Activated CD4-positive, alpha-beta T cell treated with anti-CD3 and anti-CD28 coated beads, Interleukin-2, amount 10 ng/mL, durations not matched to agents 24 days and 14 days (primary cell): ENCODE measurements at places on chromosomes 12 and 14. TPM values are rescaled to one million over a fixed set of nuclear protein-coding genes. Genes with fewer than 3 reads are reported as not detected.

The IFI27L2 gene
- 37.3 and 38.8 TPM in 2 replicates for total RNA-seq

GRCh38 chr14:64663174-64663573 is 41.0 kb upstream of the PLEKHG3 start:
- H3K27me3 ChIP-seq, result peaks cover 25% of the 10 kb centered on the region
- H3K4me1 ChIP-seq, result peaks cover 4% of the 10 kb centered on the region
- H3K36me3 ChIP-seq, result no peaks in the 10 kb centered on the region
- no peak for DNase-seq
- no peak overlapping the region for H3K27ac ChIP-seq
- no peak overlapping the region for H3K4me3 ChIP-seq

- peaks cover 57% of the 10 kb centered on the region for H3K36me3 ChIP-seq
- no peaks in the 10 kb centered on the region for H3K27me3 ChIP-seq
- no peak overlapping the region for H3K27ac ChIP-seq
Measured at GRCh38 chr12:57273516-57273915, 22.5 kb upstream of the STAC3 start.

- H3K27me3 ChIP-seq, result peaks cover 3% of the 10 kb centered on the region
- DNase-seq, result no peak
- no peak overlapping the region for H3K27ac ChIP-seq
- H3K36me3 ChIP-seq, result no peaks in the 10 kb centered on the region
- no peak overlapping the region for H3K4me3 ChIP-seq
Measured at GRCh38 chr14:68036202-68036601, 216.6 kb downstream of the RAD51B start.

The CFAP251 gene
- 0.85 and 1.1 TPM in 2 replicates for total RNA-seq

GRCh38 chr14:68279777-68280233 is 460.2 kb downstream of the RAD51B start:
- H3K36me3 ChIP-seq, result no peaks in the 10 kb centered on the region
- H3K27ac ChIP-seq, result no peak overlapping the region
- DNase-seq, result no peak
- peaks cover 47% of the 10 kb centered on the region for H3K4me1 ChIP-seq

The KLHDC1 gene
- 0.95 and 0.96 TPM in 2 replicates for total RNA-seq

The CCDC38 gene
- not detected in 2 replicates for total RNA-seq

DNA sequence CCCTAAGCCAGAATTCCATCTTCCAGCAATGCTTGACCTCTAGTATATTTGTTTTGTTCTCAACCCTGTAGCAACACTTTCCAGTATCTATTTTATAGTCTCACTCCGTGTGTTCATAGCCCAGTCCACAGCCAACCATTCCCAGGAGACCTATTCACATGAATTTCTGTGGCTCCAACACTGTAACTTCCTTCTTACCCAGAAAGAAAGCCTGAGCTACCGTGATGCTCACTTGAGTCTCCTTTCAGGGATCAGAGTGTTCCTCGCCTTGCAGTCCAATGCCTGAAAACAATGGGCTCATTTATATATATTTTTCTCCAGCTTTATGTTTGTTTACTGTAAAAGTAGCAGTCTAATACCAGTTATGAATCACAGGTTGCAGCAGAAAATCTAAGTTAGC is 645.0 kb upstream of the NOVA1 start:
- H3K36me3 ChIP-seq, result no peaks in the 10 kb centered on the region
- no peak overlapping the region for H3K27ac ChIP-seq
- DNase-seq, result no peak
- H3K27me3 ChIP-seq, result no peaks in the 10 kb centered on the region
- no peaks in the 10 kb centered on the region for H3K4me1 ChIP-seq
- no peak overlapping the region for H3K4me3 ChIP-seq

GRCh38 chr14:96246539-96246847 is 9.5 kb upstream of the BDKRB1 start:
- H3K4me3 ChIP-seq, result no peak overlapping the region
- H3K27me3 ChIP-seq, result peaks cover 3% of the 10 kb centered on the region
- H3K36me3 ChIP-seq, result no peaks in the 10 kb centered on the region
- DNase-seq, result no peak
- H3K4me1 ChIP-seq, result no peaks in the 10 kb centered on the region

The AKAP3 gene
- total RNA-seq, result 0.42 and 1.1 TPM in 2 replicates

The MSI1 gene
- 0.33 and 0.79 TPM in 2 replicates for total RNA-seq

The FICD gene
- total RNA-seq, result 5.9 and 6.6 TPM in 2 replicates

DNA sequence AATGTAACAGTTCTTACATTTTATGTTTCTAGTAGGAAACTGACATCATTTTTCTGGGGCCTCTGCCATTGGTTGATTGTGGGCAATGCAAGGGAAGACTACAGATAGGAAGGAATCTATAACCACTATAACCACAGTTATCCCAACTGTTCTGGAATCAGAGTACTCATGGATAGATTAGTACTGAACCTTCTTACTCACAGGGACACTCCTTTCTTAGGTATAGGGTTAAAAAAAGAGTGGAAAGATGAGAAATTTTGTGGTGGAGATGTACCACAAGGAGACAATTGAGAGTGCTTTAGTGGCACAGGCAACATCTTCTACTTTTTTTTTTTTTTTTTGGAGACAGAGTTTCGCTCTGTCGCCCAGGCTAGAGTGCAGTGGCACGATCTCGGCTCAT is 21.0 kb downstream of the TMEM116 start:
- no peak for DNase-seq
- H3K36me3 ChIP-seq, result peaks cover 16% of the 10 kb centered on the region
- H3K27ac ChIP-seq, result peak overlapping the region; percentile 76
- H3K4me1 ChIP-seq, result peaks cover 51% of the 10 kb centered on the region

DNA sequence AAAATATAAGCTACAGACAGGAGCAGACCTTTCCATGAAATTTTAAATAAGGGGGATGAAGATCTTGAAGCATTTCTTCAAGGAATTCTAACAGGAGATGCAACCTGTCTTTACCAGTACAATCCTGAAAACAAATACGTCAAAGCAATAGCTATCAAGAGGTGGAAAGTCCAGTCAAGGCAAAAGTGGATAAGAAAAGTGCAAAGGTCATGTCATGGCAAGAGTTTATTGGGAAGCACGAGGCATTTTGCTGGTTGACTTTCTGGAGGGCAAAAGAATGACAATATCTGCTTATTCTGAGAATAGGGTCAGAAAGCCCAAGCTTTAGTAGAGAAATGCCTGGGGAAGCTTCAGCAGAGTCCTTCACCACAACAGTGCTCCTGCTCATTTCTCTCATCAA is 34.3 kb upstream of the PRB4 start:
- H3K4me3 ChIP-seq, result no peak overlapping the region
- no peaks in the 10 kb centered on the region for H3K36me3 ChIP-seq
- H3K27ac ChIP-seq, result no peak overlapping the region
- H3K4me1 ChIP-seq, result no peaks in the 10 kb centered on the region

DNA sequence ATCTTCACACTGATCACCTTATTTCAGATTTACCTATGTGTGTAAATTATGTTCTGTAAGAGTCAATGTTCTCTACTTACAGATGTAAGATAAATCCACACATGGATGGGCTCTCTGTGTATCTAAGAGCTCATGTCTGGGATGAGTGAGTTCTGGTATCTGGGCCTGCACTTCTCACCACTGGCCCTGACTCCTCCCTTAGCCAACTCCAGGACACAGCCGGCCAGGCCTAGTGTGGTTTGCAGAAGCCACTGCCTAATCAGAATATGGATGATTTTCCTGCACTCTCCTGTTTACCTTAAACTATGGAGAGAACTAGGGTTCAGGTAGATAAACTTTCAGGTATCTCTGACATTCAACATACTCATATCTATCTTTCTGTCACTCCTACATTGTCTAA is 1284.8 kb downstream of the TMEM121 start:
- no peak overlapping the region for H3K4me3 ChIP-seq
- DNase-seq, result no peak
- peaks cover 25% of the 10 kb centered on the region for H3K27me3 ChIP-seq
- H3K27ac ChIP-seq, result no peak overlapping the region
- peaks cover 4% of the 10 kb centered on the region for H3K4me1 ChIP-seq

GRCh38 chr14:43471595-43471994 is 1035.5 kb downstream of the FSCB start:
- H3K27ac ChIP-seq, result no peak overlapping the region
- H3K4me1 ChIP-seq, result no peaks in the 10 kb centered on the region
- DNase-seq, result no peak
- no peaks in the 10 kb centered on the region for H3K27me3 ChIP-seq
- no peaks in the 10 kb centered on the region for H3K36me3 ChIP-seq
- no peak overlapping the region for H3K4me3 ChIP-seq

DNA sequence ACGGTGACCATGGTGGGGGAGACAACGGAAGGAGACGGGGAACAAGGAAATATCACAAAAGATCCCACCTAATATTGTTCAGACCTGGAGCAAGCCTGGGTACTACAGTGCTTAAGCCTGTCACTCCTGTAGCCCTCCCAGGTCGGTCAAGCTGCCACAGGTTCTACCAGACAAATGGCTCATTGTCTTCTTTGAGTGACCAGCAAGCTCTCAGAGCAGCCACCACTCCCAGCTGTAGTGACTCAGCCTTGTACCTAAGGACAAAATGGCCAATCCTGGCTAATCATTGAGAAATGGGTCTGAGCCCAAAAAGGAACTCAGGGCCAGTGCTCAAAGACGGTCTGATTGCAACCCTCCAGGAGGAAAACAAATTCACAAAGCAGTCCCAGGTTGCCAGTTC is 238.4 kb upstream of the NOS1 start:
- no peaks in the 10 kb centered on the region for H3K27me3 ChIP-seq
- no peak overlapping the region for H3K4me3 ChIP-seq
- no peaks in the 10 kb centered on the region for H3K4me1 ChIP-seq
- DNase-seq, result no peak
- no peaks in the 10 kb centered on the region for H3K36me3 ChIP-seq

The KRT6A gene
- not detected in 2 replicates for total RNA-seq

DNA sequence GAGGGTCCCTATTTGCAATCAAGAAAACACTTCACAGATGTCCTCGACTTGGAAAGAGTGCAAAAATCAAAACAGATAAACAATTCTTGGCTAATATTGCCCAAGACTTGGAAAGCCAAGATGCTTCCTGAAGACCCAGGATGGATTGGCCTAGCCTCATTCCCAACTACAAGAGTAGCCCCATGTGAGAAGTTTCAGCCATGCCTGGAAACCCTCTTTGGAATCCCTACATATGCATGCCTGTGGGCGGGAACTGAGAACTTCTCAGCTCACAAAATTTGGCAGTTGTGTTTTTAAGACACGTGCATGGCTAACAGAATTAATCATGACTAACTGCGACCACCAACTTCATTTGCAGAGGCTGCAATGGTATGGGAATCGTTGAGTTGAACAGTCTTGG is 283.2 kb upstream of the TBX3 start:
- no peaks in the 10 kb centered on the region for H3K4me1 ChIP-seq
- no peak overlapping the region for H3K4me3 ChIP-seq
- H3K36me3 ChIP-seq, result no peaks in the 10 kb centered on the region
- H3K27me3 ChIP-seq, result no peaks in the 10 kb centered on the region

DNA sequence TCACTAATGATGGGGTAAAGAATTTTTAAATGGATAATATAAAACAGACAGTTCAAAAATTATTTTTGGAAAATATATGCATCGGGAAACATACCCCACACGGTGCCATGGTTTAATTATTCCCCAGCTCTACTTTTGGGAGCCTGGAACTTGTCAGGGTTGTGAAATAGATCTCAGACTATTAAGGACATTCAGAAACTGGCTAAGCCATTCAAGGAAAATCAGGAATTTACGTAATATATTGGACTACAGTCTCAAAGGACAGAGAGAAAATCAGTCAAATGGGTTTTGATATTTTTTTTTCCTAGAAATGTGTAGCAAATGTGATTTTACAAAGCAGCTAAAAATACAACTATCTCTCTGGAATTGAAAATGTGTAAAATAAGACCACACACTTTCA is 57.6 kb upstream of the MON2 start:
- no peak overlapping the region for H3K4me3 ChIP-seq
- H3K36me3 ChIP-seq, result peaks cover 38% of the 10 kb centered on the region
- H3K27me3 ChIP-seq, result no peaks in the 10 kb centered on the region

- H3K4me1 ChIP-seq, result peaks cover 4% of the 10 kb centered on the region
- no peak overlapping the region for H3K4me3 ChIP-seq
- no peak for DNase-seq
- no peaks in the 10 kb centered on the region for H3K36me3 ChIP-seq
Measured at GRCh38 chr14:74979442-74980397, 23.0 kb upstream of the EIF2B2 start.

DNA sequence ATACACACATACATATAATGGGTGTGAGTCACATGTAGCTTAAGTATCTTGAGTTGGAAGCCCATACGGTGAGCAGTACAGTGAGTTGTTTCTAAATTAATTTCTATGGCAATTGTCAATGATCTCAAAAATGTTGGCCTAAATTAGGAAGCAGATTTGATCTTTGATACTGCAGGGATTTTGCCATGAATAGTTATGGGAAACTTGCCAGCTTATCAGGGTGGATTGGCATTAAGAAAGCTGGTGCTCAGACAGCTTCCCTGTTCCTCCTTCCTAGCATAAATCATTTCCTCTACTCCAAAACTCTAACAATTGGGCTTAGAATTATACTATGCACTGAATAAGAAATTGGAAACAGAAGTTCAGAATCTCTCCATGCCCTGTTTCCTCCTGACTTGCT is 150.9 kb upstream of the FRMD6 start:
- no peaks in the 10 kb centered on the region for H3K36me3 ChIP-seq
- H3K27me3 ChIP-seq, result peaks cover 13% of the 10 kb centered on the region
- H3K27ac ChIP-seq, result no peak overlapping the region
- DNase-seq, result no peak
